ENCODE measurements at places on chromosomes 2 and 18.

DNA sequence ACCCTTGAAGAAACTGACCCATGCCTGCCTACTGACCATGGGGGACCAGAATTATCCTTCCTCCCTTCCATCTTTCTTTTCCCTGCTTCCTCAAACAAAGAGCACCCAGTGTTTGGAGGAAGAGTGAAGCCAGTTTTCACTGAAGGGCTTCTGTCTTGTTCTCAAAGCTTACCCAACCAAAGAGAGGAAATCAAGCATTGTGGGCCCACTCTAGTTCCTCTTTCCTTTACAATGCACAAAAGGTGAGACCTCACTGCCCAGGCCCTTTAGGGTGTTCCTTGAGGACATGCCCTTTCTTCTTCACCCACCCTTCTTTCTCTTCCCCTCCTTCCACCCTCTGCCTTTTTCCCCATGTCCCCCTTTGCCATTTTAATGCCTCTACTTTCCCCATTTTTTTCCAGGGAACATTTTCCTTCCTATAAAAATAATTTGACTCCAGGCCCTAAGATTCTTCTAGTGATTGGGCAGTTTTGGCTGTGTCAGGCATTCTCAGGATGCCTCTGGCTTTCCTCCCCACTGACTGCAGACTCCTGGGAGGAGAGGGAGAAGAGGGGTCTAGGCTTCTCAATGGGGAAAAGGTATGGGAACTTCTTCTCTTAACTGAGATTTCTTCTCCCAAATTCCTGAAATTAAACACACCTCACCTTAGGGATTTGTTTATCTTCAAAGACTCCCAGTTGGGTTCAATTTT, 126.6 kb upstream of the RMDN2 start:
- no peak for DNase-seq

DNA sequence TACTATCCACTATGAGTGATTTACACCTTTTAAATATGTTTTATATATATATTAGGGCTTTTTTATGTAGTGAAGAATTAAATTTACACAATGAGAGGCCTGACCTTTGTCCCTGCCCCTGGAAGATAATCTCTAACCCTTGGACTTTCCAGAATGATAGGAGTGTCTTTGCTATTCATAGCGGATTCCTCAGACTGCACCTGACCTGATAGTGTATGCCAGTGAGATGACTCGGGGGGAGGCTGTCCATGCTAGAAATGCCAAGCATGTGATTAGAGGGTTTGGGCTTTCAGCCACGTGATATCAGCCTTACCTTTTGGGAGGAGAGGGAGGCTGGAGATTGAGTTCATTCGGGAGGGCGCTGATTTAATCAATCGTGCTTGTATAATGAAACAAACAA, 44.1 kb upstream of the LHCGR start:
- DNase-seq, result no peak

DNA sequence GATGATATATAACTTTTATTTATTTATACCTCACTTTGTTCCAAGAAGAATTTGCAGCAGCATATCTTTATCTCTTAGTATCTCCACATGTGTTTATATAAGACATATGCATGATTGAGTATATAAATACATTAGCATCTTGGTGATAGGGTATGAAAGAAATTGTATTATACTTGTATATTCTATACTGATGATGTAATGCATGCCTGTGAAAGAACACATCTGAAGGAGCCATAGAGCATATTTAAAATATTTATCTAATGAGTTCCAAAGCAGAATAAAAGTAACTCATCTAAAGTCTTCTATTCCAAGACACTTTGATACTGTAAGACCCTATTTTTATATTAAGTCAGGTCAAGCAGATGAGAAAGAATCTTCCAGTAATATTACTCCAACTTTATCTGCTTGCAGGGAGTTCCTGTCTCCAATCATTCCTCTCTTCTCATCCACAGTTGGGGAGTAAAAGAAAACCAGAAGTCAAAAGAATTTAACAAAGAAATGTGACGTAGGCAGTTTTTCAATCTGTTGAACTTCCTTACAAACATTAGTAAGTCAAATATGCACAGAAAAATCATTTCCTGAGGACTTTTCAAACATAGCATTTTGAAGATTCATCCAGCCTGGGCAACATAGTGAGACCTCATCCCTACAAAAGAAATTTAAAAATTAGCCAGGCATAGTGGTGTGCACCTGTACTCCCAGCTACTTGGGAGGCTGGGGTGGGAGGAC, 76.7 kb downstream of the DTNB start:
- DNase-seq, result no peak

DNA sequence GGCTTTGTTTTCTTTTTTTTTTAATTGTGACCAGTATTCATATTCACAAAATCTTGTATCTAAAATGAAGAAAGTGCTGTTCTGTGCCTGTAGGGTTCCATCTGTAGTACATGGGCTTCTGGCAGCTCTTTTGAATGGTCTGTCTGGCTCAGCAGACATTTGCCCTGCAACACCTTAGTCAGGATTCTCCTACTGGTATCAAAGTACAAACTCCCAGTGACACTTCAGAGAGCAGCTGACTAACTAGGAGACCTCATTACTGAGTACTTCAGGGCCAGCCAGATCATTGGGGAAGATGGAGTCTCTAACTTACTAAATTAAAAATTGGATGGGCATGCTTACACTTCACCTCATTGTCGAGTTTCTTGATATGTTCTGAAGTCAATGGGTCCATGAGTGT, 39.7 kb downstream of the GRHL1 start:
- DNase-seq, result no peak

DNA sequence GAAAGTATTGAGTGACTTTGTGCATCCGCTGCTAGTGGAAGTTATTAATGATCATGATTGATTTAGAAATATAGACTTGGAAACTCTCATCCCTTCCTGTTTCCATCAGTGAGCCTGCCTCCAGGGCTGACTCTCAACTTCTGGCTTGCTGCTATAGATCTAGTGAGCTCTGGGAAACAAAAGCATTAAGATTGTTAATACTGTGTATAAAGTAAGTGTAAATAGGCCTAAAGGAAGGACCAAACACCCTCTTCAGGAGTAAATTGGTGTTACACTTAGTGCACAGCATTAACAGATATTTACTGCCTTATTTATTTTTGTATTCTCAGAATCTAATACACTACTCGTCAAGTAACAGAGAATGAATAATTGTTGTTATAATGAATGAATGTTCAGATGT, 285.6 kb downstream of the THSD7B start:
- peak; percentile 21 for DNase-seq

GRCh38 chr2:240593703-240594451, 7.3 kb downstream of the CAPN10 start:
- no peak for DNase-seq

GRCh38 chr2:152115952-152116351, 17.1 kb upstream of the CACNB4 start:
- no peak for DNase-seq

DNA sequence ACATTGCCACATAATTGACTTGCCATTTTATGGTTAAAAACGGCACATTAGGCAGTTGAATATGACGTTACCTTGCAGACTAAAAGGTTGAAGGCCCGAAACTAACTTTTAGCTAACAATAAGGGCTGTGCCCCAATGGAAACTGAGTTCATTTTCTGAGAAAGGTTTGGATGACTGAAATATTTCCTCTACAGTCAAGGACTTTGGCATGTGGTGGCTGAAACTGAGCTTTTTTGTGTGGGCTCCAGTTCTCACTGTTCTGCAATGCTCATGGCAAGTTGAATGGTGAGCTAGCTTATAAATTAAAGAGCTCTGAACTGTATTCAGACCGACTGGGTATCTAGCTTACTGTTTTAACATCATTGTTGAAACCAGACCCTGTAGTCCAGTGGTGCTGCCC, 23.8 kb upstream of the TXNDC2 start:
- no peak for DNase-seq

- DNase-seq, result peak; percentile 72
Observed at GRCh38 chr2:74658516-74658915, 4.5 kb downstream of the SEMA4F start.

- peak; percentile 16 for DNase-seq
Observed at GRCh38 chr2:221517146-221517695, 54.9 kb downstream of the EPHA4 start.

DNA sequence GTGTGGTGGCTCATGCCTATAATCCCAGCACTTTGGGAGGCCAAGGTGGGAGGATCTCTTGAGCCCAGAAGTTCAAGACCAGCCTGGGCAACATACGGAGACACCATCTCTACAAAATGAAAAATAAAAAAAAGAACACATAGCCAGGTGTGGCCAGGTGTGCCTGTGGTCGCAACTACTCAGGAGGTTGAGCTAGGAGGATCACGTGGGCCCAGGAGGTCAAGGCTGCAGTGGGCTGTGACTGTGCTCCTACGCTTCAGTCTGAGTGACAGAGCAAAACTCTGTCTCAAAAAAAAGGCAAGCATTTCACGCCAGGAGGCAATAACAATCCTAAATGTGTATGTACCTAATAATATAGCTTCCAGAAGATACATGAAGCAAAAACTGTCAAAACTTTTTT, 27.8 kb downstream of the USP40 start:
- no peak for DNase-seq

GRCh38 chr18:7514796-7515440, 52.2 kb upstream of the PTPRM start:
- no peak for DNase-seq

DNA sequence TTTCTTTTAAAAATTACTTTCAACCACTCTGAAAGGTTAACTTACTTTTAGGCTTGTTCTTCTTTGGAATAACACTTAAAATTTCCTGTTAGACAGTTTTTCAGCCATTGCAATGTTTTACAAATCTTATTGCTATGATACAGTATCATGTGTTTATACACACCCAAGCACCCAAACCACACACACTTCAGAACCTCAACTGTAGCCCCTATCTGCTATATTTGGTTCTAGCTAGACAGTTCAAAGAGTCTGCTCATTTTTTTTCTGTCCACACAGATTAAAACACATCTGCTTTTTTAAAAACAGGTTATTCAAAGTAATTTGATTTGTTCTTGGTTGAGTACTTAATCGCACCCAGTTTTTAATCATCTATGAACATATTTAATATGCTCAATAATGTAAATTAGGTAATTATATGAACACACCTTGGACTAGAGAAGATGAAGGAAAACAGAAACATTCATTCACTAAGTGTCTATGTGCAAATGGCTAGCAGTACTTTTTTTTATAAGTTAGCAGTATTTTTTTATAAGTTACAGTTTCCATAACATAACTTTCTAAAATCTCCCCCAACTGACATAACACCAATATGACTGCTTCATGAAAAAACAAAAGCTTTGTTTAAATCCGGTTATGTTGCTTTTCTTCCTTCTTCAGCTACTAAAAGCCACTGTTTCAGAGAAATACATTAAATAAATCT, 17.6 kb downstream of the FBXO11 start:
- no peak for DNase-seq

GRCh38 chr2:108436976-108437375, 12.0 kb upstream of the GCC2 start:
- DNase-seq, result no peak

DNA sequence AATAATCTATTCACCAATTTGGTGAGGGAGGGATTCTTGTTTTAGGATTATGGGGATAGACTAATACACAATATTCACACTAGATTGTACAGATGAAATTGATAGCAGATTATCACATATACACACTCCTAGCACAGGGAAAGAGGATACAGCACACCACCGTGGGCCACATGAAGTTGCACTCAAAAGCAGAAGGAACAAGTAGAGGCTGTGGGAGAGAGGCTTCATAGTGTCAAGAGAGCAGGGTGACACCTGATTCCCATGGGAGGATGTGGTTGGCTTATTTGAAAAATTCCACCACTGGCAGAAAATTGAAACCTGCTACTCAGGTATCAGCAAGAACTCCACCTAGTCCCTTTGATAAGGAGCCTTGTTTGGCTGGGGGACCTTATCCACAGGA, 395.6 kb downstream of the SPAG16 start:
- no peak for DNase-seq

DNA sequence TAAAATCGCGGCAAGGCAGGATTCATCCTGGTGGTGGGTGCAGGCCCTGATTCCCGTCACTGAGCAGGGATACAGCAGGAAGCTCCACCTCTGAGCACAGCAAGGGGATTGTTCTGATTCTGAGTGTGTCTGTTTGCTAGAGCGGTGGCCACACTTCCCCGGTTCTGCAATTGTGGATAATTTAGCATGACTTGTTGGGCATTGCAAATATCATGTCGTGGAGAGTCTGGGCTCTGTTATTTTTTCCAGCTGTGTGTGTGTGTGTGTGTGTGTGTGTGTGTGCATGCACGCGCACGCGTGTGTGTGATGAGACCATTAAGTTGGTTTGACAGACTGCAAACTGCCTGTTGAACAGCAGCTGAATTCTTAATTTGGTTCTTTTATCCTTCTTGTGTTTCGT, 4.1 kb upstream of the TMEM18 start:
- DNase-seq, result no peak

GRCh38 chr2:53631313-53632125, 136.1 kb upstream of the CHAC2 start:
- DNase-seq, result no peak

- DNase-seq, result no peak
Observed at GRCh38 chr2:145595296-145595695, 1075.4 kb upstream of the ZEB2 start.

DNA sequence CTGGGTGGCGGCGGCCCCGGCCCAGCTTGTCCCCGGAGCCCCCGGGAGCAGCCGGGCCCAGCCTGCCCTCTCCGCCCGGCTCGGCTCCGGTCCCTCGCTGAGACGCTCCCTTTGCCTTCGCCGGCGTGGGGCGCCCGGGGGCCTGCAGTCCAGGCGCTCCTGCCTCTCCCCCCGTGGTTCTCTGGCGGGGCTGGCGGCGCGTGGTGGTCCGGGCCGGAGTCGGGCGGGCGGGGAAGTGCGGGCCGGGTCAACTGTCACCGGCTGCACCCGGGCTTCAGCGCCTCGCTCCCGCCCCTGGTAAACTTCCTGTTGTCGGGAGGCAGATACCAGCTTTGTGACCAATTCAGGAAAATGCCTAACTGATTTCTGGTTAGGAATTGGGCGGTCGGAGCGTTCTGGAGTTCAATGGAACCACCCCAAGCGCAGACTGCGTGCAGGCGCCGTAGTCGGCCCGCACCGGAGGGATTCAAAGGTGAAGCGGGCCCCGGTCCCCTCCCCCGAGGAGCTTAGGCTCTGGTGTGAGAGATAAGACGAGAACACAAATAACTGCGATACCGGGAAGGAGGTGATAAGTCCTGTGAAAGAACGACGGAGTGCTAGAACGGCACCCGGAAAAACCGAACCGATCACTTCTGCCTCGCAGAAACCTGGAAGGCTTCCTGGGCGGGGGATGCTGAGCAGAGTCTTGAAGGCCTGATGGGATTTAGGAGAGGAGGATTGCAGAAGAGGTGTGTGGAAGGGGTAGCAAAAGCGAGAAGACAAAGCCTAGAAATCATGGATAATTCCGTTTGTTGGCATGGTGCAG, 891 bp downstream of the CAB39 start:
- DNase-seq, result peak; percentile 54

DNA sequence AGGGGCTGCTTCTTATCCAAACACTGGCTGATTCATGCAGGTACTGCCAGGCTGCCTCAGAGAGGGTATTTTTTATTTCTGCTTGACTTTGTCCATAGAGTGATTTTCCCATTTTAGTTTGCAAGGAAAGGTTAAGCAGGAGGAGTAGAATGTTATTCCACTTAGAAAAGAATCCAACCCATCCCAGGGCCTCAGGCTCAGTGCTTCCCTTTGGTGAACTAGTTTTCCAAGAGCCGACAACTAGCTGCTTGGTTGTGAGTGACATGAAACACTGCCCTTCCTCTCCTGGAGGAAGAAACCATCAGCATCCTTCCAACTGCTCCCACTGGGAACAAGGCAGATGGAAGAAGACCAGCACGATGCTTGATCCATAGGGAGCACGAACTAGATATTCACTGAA, 58.5 kb downstream of the BCL2 start:
- no peak for DNase-seq
